ENCODE measurements at places on chromosomes 7 and 10.

DNA sequence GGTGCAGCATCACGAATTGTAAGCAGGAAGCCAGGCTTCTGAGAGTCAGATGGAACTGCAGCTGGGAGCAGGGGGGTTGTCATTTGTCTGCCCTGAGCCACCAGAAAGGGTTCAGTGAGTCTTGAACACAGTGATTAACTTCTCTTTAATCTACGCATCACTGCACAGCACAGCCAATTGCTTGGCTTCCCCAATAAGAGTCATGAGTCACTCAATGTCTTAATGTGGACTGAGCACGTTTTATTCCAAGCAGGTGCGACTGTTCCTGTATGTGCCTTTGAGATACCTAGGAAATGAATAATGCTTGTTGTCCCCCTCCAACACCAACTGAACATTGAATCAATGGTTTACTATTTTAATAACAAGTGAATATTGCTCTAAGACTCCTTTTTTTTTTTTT lies 26.0 kb upstream of the PLEKHA1 start:
- DNase-seq = no peak

- DNase-seq = no peak
Observed at GRCh38 chr10:20407357-20407756, 489.8 kb downstream of the NEBL start.

DNA sequence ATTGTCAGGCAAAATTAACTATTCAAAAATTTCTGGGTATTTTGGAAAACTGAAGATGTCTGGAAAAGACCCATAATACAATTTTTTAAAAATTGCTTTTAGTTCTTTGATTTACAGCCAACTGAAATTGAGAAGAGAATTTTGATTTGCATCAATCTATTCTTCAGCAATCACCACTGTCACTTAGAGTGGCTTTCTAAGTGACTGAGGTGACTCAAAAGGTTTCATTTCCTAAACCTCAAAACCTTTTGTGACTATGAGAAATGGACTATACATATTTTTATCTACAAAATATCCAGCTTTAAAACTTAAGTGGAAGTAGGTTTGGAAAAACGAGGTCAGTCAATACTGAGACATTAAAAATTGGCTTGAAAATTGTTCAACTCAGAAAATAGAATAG lies 60.0 kb downstream of the ENO4 start:
- no peak for DNase-seq

DNA sequence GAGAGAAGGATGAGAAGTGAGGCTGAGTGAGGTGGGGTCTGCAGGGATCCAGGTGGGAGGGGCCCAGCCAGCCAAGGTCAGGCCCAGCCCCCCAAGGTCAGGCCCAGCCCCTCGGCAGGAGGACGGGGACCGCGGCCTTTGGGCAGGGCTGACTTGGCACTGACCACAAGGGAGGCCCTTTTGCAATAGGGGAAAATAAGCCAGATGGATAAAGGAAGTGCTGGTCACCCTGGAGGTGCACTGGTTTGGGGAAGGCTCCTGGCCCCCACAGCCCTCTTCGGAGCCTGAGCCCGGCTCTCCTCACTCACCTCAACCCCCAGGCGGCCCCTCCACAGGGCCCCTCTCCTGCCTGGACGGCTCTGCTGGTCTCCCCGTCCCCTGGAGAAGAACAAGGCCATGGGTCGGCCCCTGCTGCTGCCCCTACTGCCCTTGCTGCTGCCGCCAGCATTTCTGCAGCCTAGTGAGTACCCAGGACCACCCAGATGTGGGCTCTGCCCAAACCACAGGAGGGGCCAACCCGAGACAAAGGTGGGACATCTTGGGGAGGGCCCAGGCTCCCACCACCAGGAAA lies at the start of gene PILRA:
PILRA (plus strand) TSS at position 227 of the 571 bp plus-strand sequence; CDS start at position 397, 170 bp downstream.
- no peak for DNase-seq

DNA sequence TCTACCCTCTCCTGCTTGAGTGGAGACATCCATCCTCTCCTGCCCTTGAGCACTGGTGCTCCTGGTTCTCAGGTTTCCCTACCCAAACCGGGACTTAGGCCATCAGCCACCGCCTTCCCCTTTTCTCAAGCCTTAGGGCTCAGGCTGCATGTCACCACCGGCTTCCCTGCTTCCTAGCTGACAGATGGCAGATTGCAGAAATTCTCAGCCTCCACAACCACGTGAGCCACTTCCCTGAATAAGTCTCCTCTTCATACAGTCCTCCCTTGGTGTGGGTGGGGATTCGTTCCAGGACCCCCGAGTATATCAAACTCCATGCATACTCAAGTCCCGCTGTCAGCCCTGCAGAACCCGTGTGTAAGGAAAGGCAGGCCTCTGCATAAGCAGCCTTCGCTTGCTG lies 203.5 kb upstream of the ZNF32 start:
- DNase-seq = no peak

All from islet precursor cell (in vitro differentiated cells).